M059J (cell line): ENCODE measurements at places on chromosomes 13 and 19.
A peak's percentile ranks its signal among the peaks of the same experiment; 100 is the strongest.

DNA sequence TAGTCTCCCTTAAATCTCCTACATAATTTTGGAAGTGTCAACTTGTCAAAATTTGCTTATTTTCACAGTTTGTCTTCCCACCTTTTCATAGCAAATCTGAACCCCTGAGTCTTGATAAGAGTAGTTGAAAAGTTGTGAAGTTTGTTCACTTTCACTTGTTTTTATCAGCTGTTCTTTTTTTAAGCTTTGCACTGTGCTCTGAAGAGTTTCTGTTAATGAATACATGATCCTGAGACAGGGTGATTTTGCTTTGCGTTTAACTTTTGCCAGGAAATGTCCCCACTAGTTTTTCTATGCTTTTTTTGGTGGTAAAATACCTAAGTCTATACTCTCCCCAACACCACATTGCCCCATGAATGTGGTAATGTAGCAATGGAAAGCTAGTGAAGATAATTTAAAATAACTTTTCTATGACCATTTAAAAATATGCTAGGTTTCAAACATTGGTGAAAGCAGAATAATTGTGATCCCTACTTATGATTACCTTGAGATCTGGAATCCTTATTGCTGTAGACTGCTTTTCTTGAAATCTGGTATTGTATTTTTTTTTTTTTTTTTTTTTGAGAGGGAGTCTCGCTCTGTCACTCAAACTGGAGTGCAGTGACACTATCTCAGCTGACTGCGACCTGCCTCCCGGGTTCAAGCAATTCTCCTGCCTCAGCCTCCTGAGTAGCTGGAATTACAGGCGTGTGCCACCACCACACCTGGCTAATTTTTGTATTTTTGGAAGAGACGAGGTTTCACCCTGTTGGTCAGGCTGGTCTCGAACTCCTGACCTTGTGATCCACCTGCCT lies 5.4 kb downstream of the NUP58 start:
- no peak for DNase-seq

DNA sequence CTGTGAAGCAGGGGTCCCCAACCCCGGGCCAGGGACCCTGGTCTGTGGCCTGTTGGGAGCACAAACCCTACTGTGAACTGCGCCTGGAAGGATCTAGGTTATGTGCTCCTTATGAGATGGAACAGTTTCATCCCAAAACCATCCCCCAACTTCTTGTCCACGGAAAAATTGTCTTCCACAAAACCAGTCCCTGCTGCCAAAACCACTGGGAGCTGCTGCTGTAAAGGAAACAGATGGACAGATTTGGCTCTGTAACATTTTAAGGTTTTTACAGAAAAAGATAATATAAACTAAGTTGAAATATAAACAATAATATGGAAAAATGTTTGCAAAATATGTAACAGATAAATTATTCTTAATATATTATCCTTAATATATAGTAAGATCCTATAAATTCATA lies 73.7 kb downstream of the COG6 start:
- no peak for DNase-seq

- DNase-seq = no peak
These were observed 46.4 kb downstream of the THSD1 start for GRCh38 chr13:52359534-52359933.

- DNase-seq = peak; percentile 60
These were observed 22.2 kb downstream of the CCDC169 start for GRCh38 chr13:36275190-36276002.

GRCh38 chr19:45528744-45529419 lies 21.6 kb downstream of the VASP start:
- DNase-seq = no peak

- DNase-seq = no peak
These were observed 4.6 kb downstream of the DEDD2 start for GRCh38 chr19:42212886-42213285.

GRCh38 chr13:45915686-45916439 lies 64.3 kb upstream of the SIAH3 start:
- no peak for DNase-seq

GRCh38 chr19:50275577-50276368 lies 53.4 kb downstream of the KCNC3 start:
- DNase-seq = no peak

- no peak for DNase-seq
These were observed 79.0 kb upstream of the SLC7A1 start for GRCh38 chr13:29674532-29674931.

DNA sequence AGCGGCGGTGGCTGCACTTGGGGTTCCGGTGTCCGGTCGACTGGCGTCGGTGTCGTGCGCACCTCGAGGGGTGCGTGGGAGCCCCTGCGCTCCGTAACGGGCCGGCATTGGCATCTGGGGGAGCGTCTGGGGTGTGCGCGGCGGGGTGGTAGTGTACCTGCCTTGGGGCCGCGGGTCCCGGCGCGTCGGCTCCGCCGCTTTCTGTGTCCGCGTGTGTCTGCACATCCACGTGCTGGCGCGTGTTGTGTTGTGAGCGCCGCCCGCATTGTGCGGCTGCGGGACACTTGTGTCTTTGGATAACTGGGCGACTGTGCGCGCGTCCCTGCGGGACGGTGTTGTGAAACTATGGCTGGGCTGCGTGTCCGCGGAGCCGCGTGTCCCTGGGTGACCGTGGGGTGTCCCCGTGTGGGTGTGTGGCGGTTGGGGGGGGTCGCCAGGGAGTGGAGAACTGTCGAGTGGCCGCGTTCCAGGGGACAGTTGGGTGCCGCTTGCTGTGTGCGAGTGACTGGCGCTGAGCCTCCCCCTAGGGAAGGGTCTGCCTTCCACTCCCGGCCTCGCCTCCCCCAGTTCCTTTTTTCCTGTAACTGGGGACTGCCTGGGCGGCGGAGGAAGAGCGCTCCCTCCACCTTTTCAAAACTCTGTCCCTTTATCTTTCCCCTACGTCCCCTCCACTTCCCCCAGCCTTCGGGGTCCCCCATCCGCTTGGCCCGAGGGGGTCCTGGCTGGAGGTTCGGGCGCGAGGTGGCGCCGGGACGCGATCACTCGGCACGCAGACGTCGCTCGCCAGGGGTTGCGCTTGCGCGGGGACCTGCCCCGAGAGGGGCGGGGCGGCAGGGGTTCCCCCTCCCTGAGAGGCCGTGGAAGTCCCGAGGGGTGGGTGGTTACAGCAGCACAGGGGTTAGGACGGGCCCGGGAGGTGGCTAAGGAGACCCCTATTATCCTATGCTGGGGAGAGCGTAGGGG lies 5.7 kb upstream of the NFIC start:
- no peak for DNase-seq

DNA sequence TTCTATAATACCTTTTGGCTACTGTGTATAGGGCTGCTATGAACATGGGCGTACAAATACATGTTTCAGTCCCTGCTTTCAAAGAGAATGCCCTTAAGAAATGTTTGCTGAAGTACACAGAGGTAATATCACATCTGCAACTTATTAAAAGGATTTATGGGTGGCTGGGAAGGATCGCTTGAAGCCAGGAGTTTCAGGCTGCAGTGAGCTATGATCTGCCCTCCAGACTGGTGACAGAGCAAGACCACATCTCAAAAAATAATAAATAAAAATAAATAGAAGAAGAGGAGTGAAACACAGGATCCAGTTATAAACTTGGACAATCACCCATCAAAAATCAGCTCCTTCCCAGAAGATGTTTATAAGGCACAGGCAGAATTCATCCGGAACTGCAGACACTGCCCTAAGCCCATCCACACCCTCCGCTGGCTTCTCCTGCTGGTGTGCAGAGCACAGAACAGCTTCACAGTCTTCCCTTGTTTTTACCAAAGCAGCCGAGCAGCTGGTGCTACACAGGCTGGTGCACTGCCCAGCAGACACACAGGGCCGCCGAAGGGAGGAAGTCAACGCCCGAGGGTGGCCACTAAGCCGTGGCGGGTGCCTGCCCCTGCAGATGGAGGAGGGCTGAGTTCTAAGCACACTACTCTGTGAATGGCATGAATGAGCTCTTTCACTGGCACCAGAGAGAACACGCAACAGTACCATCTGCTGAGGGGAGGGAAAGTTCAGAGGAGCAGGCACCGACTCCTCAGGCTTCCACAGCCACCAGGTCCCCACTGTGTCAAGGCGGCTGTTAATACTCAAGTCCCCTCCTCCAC lies 44.0 kb downstream of the BRD4 start:
- no peak for DNase-seq

GRCh38 chr19:3359015-3359918 lies 7.1 kb upstream of the NFIC start:
- DNase-seq = peak; percentile 61

GRCh38 chr13:60584976-60585375 lies 188.0 kb downstream of the TDRD3 start:
- DNase-seq = peak; percentile 2

- no peak for DNase-seq
These were observed 27.6 kb upstream of the TPT1 start for GRCh38 chr13:45368571-45368970.

GRCh38 chr19:16829822-16830289 lies 658 bp downstream of the SIN3B start:
- DNase-seq = no peak
